ENCODE measurements at places on chromosomes 6 and 20.
A peak's percentile ranks its signal among the peaks of the same experiment; 100 is the strongest.

DNA sequence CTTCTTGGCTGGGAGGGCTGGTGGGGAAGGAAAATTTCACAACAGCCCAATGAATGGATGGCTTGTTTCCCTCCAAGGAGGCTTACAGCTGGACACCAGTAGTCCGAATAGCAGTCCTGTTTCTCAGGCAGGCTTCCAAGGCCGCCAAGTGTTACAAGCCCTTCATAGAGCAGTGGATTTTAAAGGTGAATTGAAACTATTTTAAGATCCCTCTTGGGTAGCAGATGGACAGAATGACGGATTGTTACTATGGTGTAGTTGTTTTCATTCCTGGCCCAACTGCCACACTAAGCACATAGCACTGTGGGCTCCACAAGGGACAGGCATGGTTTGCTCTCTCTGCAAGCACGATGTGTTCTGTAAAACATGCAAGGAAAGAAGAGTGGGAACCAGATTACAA, 203.3 kb upstream of the TAB2 start:
- DNase-seq: no peak

DNA sequence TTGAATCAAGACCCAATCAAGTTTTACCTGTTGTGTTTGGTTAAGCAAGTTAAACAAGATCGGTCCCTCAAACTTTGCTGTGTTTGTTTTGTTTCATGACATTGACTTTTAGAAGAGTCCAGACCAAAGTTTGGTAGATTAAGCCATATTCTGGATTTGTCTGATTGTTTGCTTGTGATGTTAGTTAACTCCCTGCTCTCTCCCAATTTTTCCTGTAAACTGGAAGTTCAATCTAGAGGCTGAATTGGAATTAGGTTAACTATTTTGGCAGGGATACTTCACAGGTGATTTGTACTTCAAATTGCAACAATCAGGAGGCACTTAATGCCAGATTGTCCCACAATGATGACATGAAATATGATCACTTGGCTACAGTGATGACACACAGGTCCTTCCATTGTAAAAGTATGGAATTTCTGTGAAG, 13.6 kb upstream of the SH3BGRL2 start:
- DNase-seq: no peak

- DNase-seq: no peak
These were observed 232.2 kb downstream of the LY86 start for GRCh38 chr6:6820641-6821238.

- peak; percentile 32 for DNase-seq
These were observed 100.1 kb upstream of the AGPAT4 start for GRCh38 chr6:161373905-161374451.

- DNase-seq: no peak
These were observed 73.2 kb downstream of the INSM1 start for GRCh38 chr20:20440886-20441658.

GRCh38 chr6:82245376-82245775, 2.2 kb downstream of the IBTK start:
- no peak for DNase-seq

GRCh38 chr6:130625825-130626527, 201.2 kb upstream of the SMLR1 start:
- DNase-seq: no peak

DNA sequence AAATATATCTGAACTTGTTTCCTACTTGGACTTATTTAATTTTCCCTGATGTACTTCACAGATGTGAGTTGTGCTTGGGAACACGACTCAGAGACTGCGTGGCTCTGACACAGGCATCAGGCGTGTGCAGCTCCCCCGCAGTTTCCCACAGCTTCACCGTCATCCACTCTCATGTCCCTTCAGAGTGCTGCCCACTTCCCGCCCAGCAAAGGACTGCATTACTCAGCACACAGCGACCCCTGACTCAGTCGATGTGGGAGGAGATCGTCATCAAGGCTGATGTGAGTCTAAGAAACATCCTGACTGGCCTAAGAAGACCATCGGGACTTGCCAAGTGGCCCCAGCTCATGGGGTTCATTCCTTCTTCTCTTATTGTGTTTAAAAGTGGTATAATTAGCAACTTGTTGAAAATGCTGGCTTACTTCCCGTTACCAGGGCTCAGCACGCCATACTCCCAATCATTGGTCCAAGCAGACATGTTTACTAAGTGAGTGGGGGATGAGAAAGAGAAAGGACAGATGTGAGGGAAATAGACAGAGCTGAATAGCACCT, 539.4 kb upstream of the JARID2 start:
- peak; percentile 76 for DNase-seq

DNA sequence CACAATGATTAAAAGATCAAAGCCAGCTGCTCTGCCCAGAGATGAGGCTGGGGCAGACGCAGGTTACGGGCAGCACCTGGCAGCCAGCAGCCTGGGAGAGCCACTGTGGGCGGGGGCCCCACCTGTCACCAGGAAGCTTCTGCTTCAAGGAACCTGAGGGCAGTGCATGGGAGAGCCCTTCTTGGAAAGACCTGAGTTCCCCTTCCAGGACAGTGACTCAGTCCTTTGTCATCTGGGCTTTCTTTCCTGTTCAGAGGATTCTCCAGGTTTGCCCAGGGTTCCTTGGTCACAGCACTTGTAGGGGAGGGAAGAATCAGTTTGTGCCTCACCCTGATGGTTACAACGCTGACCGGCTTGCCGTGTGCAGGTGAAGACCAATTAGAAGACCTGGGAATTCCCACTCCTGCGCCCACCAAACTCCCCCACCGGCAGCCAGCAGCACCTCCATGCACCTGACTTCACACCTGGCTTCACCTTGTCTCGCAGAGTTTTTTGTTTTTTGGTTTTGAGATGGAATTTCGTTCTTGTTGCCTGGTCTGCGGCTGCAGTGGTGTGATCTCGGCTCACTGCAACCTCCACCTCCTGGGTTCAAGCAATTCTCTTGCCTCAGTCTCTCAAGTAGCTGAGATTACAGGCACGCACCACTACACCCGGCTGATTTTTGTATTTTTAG, 2.0 kb downstream of the ZBP1 start:
- no peak for DNase-seq

- no peak for DNase-seq
These were observed 19.4 kb downstream of the TBPL1 start for GRCh38 chr6:133972388-133972787.

- no peak for DNase-seq
These were observed 189.1 kb upstream of the TCF21 start for GRCh38 chr6:133699741-133700385.

DNA sequence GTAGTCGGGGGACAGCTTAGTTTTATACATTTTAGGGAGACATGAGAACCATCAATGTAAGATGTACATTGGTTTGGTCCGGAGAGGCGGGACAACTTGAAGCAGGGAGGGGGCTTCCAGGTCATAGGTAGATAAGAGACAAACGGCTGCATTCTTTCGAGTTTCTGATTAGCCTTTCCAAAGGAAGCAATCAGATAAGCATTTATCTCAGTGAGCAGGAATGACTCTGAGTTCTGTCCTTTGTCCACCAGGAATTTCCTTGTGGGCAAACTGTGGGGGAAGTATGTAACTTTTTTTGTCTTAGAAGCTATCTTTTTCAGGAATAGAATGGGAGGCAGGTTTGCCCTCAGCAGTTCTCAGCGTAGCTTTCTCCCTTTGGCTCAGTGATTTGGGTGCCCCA, 1.4 kb downstream of the YTHDF1 start:
- no peak for DNase-seq

GRCh38 chr6:123716506-123716905, 79.8 kb upstream of the TRDN start:
- DNase-seq: no peak

GRCh38 chr6:23537828-23538227, 588.2 kb upstream of the NRSN1 start:
- no peak for DNase-seq

GRCh38 chr6:6930223-6930880, 177.4 kb upstream of the RREB1 start:
- DNase-seq: no peak

DNA sequence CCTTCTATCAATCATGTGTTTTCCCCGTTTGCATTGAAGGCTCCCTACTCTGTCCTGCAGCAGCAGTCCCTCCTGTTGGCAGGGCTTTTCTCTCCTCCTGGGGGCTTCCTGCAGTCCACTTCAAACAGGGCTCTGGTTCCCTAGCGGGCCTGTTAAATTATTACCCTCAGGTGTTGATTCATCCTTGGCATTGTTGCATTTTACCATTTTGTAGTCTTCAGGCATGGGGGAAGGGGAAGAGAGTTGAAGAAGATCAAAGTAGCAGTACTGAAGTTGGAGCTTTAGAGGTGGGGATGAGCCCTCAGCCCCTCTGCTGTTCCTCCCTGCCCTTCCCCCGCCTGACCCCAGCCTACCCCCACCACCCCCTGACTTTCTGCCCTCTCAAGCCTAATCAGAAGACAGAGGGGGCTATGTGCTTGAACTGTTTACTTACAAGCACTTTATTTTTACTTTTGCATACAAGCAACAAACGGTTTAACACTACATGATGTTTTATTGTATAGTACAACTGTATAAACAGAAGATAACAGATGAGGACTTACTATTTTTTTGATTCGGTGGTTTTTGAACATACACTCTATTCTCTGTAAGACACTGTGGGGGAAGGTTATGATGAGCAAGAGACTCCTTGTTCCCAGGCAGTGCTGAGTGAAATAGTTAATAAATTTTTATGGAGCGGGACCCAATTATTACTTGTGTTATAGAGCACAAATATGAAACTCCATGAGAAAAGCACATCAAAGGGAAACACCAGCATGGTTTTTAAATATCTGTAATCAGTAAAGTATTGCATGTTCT, 169.7 kb downstream of the EYA4 start:
- DNase-seq: no peak

DNA sequence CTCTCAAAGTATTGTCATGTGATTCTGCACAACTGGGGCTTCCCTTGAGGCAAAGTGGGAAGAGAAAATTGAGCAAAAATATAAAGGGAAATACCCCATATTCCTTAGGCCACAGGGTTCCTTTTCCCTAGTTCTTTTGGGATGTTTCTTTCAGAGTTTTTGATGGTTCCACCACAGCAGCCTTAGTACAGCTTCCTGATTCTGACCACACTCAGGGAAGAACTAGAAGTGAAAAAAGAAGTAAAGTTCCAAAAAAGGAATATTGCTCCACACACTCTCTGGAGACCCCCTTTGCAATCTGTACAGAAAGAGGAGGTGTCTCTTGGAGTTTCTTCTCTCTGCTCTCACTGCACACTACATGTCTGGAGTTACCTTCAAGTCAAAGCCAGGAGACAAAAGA, 27.9 kb upstream of the HLA-DQA2 start:
- no peak for DNase-seq

DNA sequence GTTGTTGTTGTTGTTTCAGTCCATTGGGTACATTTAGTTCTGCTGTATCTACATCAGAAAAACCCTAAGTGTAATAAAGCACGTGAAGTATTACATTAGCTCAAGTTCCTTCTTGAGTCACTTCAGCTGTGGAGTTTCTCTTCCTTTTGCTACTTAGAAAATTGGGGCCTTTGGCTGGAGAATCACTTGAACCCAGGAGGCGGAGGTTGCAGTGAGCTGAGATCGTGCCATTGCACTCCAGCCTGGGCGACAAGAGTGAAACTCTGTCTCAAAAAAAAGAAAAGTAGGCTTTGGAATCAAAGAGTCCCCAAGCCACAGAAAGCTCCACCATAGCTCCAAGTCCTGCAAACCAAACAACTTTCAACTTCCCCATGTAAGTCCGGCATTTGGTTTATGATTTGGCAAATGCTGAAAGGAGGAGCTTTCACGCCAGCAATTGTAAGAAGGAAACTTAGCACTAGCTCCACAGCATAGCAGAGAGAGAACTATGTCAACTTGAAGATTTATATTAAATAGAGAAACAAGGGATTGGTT, 56.5 kb upstream of the RNF144B start:
- no peak for DNase-seq

DNA sequence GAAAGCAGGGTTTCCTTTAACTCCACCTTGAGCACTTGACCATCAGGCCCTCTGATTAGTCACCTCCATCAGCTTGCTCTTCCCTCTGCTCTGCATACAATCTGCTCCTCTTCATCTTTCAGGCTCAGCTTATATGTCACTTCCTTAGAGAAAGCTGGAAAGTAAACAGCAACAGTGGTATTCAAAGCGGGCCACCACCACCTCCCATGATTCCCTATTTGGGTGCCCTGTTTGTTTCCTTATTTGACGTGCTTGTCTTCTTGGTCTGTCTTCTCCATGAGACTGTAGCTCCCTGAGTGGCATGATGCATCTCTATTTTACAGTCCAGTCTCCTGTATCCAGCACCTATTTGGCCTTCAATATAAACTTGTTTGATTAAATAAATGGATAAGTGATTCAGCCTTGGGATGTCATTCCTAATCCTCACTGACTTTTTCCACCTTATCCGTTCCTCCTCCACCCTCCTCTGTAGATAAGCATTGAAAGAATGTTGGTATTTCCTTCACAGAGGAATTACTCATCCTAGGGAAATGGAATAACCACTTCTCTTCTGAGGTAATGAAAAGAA, 102.8 kb upstream of the SGK1 start:
- no peak for DNase-seq

GRCh38 chr6:122145741-122146240, 253.7 kb upstream of the HSF2 start:
- DNase-seq: no peak

GRCh38 chr6:161463071-161463470, 189.2 kb upstream of the AGPAT4 start:
- DNase-seq: no peak

DNA sequence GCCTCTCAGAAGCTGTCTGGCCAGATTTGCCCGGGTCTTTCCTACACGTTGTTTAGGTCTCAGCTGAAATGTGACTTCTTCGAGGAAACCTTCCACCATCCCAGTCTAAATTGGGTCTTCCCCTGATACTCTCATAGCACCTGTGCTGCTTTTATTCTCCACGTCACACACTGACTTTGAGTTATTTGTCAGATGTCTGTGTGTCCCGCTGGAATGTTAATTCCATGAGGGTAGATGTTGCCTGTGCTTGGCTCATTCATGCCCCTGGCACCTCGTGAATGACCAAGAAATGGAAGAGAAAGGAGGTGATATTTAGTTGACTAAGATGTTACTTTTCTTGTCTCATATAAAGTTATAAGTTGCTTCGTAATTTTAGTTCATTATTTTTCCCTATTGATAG, 197.8 kb downstream of the TMEM242 start:
- DNase-seq: no peak

DNA sequence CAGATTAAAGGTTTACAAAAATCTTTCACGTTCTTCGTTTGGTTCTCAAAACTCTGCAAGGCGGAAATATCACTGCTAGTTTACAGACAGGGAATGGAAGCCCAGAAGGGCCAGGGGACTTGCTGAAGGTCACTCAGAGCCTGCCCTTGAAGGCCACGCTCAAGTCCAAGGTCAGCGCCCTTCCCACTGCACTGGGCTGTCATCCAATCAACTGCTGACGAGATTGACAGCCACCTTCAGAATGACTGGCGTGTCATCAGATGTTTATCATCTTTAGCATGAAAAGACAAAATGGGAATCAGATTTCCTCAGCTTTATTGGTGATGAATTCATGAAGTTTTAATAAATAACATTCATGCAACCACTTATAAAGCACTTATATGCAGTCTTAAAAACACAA, 16.5 kb downstream of the RNASET2 start:
- DNase-seq: no peak

GRCh38 chr6:133114973-133115372, 126.2 kb upstream of the EYA4 start:
- DNase-seq: no peak

- DNase-seq: no peak
These were observed 42.2 kb downstream of the VSTM2L start for GRCh38 chr20:37945091-37945547.

GRCh38 chr6:153123801-153124200, 7.3 kb downstream of the RGS17 start:
- no peak for DNase-seq

GRCh38 chr20:55678126-55678525, 327.2 kb downstream of the CBLN4 start:
- DNase-seq: no peak

GRCh38 chr6:143164565-143165105, 103.9 kb downstream of the AIG1 start:
- DNase-seq: no peak

GRCh38 chr6:82862543-82862942, 203.1 kb downstream of the UBE3D start:
- DNase-seq: no peak

All from stimulated activated CD8-positive, alpha-beta memory T cell treated with anti-CD3 and anti-CD28 coated beads, Interleukin-2, amount 100 ng/mL, for 48 hours (primary cell).